ENCODE measurements at places on chromosomes 12 and 14.

- no peak for DNase-seq
These were observed 118.8 kb downstream of the ST8SIA1 start for GRCh38 chr12:22215467-22216253.

- peak; percentile 82 for DNase-seq
These were observed 154.2 kb upstream of the PARP11 start for GRCh38 chr12:4027412-4027811.

- no peak for DNase-seq
These were observed 130.3 kb upstream of the FUT8 start for GRCh38 chr14:65281991-65282895.

DNA sequence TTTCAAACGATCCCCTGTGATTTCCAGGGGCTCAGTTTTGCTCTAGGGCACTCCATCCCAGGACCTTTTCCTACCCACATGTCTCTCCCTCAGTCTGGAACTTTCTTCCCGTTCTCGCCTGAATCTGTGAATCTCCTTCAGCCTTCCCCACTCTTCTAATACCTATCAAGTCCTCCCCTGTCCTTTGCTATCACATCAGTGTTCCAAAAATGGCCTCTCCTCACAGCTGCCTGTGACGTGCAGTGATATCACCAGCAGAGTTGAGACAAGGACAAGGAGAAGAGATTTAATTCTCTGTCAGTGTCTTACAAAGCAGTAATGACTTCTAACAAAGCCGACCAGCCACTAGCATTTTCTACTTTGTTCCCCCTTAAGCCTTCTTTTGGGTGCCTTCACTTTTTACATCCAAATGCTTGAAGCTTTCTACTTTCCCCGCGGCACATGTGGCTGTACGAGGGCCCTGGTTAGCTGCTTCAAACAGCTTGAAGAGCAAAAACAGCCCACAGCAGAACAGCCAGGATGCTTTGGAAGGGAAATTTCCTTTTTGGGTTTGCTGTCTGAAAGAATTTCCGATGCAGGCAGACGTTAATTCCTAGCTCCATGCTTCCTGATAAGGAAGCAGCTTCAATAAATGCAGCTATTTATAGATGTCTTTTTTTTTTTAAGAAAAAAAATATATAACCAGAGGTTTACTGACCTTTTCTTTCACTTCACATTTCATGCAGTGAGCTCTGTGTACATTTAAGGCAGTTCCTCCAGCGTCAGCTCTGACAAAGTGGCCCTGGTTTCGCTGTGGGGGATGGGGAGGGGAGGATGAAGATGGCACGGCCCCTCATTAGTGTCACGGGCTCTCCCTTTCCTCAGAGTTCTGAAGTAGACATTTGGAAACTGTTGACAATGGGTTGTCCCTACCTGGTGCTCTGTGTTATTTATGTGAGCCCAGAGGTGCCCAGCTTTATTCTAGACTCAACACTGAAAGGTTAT, 109.3 kb downstream of the ETV6 start:
- DNase-seq: no peak

DNA sequence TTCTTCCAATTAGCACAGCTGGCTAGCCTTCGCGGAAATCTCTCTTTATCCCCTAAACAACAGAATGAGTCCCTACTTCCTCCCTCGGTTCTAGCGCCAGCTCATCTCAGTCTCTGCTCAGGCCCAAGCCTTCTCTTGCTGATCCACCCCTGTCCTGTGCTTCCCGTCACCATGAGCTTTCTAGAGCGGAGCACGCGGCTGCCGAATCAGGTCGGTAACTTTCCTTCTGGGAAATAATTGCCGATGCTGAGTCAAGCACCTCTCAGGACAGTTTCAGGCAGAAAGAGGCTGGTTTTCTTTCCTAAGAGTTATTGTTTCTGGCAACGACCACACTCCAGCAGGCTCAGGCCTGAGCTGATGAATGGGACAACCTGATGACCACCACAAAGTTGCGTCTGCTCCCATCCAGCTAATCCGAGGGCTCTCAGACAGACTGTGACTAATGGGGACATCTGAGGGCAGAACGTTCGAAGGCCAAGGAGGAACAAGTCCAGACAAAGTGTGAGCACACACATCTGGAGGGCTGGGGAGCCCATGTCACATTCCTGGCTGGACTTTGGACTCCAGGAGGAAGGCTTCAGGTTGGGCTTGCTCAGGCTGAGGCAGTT, 13.6 kb upstream of the GPR68 start:
- DNase-seq: no peak
